SK-N-SH (cell line): ENCODE measurements at places on chromosomes 2 and 18.

DNA sequence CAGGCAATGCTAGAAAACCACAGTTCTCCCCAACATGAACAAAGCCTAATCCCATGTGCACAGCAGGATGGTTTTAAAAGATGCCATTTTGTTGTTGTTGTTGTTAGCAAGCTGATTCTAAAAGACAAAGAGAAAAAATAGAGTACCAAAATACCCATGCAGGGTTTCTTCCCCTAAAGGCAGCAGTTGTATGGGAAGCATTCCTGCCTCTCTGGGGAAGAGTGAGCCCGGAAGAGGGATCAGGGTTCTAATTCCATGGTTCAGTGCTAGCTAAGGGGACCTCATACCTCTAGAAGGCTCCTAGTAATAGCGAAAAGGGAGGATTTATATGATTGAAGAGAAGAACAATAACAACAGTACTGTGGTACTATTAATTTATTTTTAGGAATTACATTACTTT, 327.6 kb downstream of the DPP10 start:
- DNase-seq = no peak

GRCh38 chr2:200319548-200320337, 13.2 kb downstream of the SPATS2L start:
- no peak for DNase-seq

DNA sequence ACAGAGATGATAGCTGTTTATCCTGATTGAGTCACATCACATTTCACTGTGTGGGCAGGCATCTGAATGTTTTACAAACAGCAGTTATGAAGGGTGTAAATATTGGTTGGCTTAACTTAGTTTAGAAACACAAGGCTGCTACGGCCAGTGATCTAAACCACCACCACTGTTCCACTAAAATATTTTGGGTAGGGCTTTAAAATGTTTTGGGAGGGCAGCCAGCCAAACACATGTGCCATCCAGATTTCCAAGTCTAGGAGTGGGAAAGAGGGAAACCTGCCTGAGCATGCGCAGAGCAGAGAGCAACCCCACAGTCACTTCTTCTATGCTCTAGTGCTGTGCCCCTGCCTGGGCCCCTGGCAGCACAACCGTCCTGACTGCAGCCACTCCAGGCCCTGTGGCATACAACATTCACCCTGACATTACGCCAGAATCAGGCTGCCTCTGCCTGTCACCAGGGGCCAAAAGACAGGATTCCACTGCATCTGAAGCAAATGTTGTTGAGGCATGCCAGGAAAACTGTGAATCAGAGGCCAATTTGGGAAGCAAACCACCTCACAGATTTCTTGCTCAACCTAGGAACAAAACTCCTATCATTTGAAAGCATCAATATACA, 74.8 kb upstream of the COL5A2 start:
- DNase-seq = peak; percentile 7

DNA sequence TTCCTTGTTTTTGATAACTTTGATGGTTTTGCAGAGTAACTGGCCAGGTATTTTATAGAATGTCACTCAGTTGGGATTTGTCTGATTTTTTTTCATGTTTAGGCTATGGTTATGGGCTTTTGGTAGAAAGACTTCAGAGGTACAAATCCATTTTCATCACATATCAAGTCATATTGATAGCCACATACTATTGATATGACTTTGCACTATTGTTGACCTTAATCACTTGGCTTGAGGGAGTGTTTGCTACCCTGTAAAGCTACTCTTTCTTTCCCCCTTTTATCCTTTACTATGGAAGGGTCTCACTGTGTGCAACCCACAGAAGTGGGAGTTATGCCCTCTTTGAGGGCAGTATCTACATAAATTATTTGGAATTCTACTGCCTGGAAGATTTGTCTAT, 109.8 kb downstream of the BABAM2 start:
- no peak for DNase-seq
